ENCODE measurements at places on chromosomes 16 and 17. TPM values are rescaled to one million over a fixed set of nuclear protein-coding genes. Genes with fewer than 3 reads are reported as not detected.

DNA sequence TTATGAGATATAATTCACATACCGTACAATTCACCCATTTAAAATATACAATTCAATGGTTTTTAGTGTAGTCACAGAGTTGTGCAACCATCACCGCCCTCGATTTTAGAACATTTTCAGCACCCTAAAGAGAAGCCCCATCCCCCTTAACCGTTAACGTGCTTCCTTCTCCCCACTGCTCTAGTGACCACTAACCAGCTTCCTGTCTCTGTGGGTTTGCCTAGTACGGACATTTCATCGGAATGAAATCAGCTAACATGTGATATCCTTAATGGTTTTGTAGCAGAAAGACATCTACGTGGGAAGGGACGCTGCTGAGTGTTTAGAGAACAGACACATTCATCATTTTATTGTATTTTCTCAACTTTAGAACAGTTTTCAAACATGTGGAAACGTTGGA is 80.8 kb upstream of the HSBP1 start:
- H3K27ac ChIP-seq: no peak overlapping the region
- no peak overlapping the region for H3K4me3 ChIP-seq
- H3K27me3 ChIP-seq: no peaks in the 10 kb centered on the region
- no peak for DNase-seq

The CLEC18A gene
- total RNA-seq: 2.7 TPM

- peaks cover 45% of the 10 kb centered on the region for H3K4me1 ChIP-seq
- H3K27ac ChIP-seq: no peak overlapping the region
- DNase-seq: no peak
- no peak overlapping the region for H3K4me3 ChIP-seq
- H3K27me3 ChIP-seq: no peaks in the 10 kb centered on the region
- H3K36me3 ChIP-seq: no peaks in the 10 kb centered on the region
These were observed 46.9 kb downstream of the ZFHX3 start for GRCh38 chr16:73000907-73001521.

GRCh38 chr17:37844977-37845293 is 79.3 kb upstream of the TBC1D3K start:
- H3K27ac ChIP-seq: no peak overlapping the region
- peaks cover 8% of the 10 kb centered on the region for H3K4me1 ChIP-seq
- H3K27me3 ChIP-seq: peaks cover 5% of the 10 kb centered on the region
- no peaks in the 10 kb centered on the region for H3K36me3 ChIP-seq
- DNase-seq: no peak

The SULT1A2 gene
- 10.3 TPM for total RNA-seq

GRCh38 chr16:7373776-7374175 is 41.1 kb downstream of the RBFOX1 start:
- H3K36me3 ChIP-seq: no peaks in the 10 kb centered on the region
- H3K27me3 ChIP-seq: no peaks in the 10 kb centered on the region
- no peak for DNase-seq

The ABCA10 gene
- total RNA-seq: 9.8 TPM

The NPIPB6 gene
- not detected for total RNA-seq

DNA sequence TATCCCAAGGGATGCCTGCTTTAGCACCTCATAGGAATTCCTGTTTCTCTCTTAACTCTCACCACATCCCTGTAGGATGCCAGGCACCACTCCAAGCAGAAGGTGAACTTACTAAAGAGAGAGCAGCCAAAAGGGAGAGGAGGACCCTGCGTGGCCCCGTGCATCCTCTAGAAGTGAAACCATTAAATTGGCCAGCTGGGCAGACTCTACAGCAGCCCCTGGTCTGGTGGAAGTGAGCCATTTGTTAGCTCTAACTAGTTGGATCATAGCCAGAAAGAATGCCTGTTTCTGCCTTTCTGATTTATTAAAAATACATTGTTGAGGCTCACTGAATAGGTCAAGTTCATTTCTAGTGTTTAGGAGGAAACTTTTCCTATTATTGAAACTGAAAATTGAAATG is 22.3 kb downstream of the TMEM11 start:
- H3K27me3 ChIP-seq: no peaks in the 10 kb centered on the region
- DNase-seq: no peak
- H3K4me3 ChIP-seq: no peak overlapping the region
- peaks cover 1% of the 10 kb centered on the region for H3K4me1 ChIP-seq
- no peak overlapping the region for H3K27ac ChIP-seq

The TVP23A gene
- total RNA-seq: 0.24 TPM

The PRSS22 gene
- 15.3 TPM for total RNA-seq

The KRTAP3-1 gene
- total RNA-seq: not detected

DNA sequence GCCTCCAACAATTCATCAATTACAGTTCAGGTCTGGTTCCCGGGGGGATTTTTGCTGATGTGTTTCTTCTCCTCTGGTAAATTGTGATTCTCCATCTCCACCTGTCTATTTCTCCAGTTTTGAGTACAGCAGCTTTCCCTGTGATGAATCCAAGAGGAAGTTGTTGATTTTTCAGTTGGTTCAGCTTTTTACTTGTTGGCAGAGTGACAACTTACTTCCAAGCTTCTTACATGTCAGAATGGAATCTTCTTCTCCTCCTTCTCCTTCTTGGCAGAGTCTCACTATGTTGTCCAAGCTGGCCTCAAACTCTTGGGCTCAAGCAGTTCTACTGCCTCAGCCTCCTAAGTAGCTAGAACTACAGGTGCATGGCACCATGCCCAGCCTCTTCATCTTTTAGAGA is 33.4 kb upstream of the TMEM92 start:
- no peak for DNase-seq
- no peak overlapping the region for H3K4me3 ChIP-seq
- no peak overlapping the region for H3K27ac ChIP-seq
- H3K36me3 ChIP-seq: no peaks in the 10 kb centered on the region
- H3K4me1 ChIP-seq: no peaks in the 10 kb centered on the region
- H3K27me3 ChIP-seq: no peaks in the 10 kb centered on the region

GRCh38 chr17:1673041-1673785 is 11.5 kb downstream of the PRPF8 start:
- no peaks in the 10 kb centered on the region for H3K27me3 ChIP-seq
- no peak overlapping the region for H3K27ac ChIP-seq
- peaks cover 20% of the 10 kb centered on the region for H3K4me1 ChIP-seq
- H3K36me3 ChIP-seq: peaks cover 98% of the 10 kb centered on the region
- no peak overlapping the region for H3K4me3 ChIP-seq

The ZNF287 gene
- 5.2 TPM for total RNA-seq

- H3K27ac ChIP-seq: no peak overlapping the region
- no peaks in the 10 kb centered on the region for H3K27me3 ChIP-seq
- no peak for DNase-seq
- H3K4me1 ChIP-seq: no peaks in the 10 kb centered on the region
These were observed 108.4 kb downstream of the CDH13 start for GRCh38 chr16:82735186-82735585.

The KRTAP2-3 gene
- total RNA-seq: not detected

The FBXW10 gene
- total RNA-seq: 0.27 TPM

GRCh38 chr16:17518441-17518840 is 47.7 kb upstream of the XYLT1 start:
- no peaks in the 10 kb centered on the region for H3K36me3 ChIP-seq
- no peak for DNase-seq
- H3K27ac ChIP-seq: no peak overlapping the region
- no peak overlapping the region for H3K4me3 ChIP-seq
- H3K27me3 ChIP-seq: peaks cover 4% of the 10 kb centered on the region

GRCh38 chr16:11251525-11252481 is 4.2 kb downstream of the SOCS1 start:
- H3K27ac ChIP-seq: no peak overlapping the region
- H3K4me1 ChIP-seq: peaks cover 27% of the 10 kb centered on the region
- DNase-seq: no peak

The MAP3K3 gene
- total RNA-seq: 58.5 TPM

The CHST4 gene
- total RNA-seq: 0.27 TPM

GRCh38 chr16:48676836-48677235 is 66.9 kb upstream of the N4BP1 start:
- H3K27ac ChIP-seq: no peak overlapping the region
- DNase-seq: no peak
- no peaks in the 10 kb centered on the region for H3K4me1 ChIP-seq
- H3K4me3 ChIP-seq: no peak overlapping the region
- H3K36me3 ChIP-seq: no peaks in the 10 kb centered on the region
- no peaks in the 10 kb centered on the region for H3K27me3 ChIP-seq

GRCh38 chr16:80599466-80599865 is 58.7 kb downstream of the DYNLRB2 start:
- H3K36me3 ChIP-seq: peaks cover 8% of the 10 kb centered on the region
- no peaks in the 10 kb centered on the region for H3K4me1 ChIP-seq
- DNase-seq: no peak
- H3K4me3 ChIP-seq: no peak overlapping the region
- no peaks in the 10 kb centered on the region for H3K27me3 ChIP-seq

The UMOD gene
- not detected for total RNA-seq

DNA sequence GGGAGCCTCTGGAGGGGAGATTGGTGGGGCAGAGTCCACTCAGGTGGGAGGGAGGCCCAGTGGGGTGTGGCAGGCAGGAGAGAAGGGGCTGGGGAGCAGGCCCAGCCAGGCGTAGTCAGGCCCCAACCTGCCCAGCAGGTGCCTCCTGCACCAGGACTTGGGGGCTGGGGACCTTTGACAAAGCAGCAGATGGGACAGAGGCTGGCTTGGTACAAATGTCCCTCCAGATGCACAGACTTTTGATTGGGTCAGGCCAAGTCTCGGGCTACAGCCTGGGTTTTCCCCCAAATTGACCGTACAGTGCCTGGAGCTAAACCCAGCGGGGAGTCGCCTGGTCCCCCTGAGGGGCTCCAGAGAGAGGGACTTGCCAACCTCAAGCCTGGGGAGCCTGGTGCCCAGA is 411 bp downstream of the GGT6 start:
- no peak overlapping the region for H3K27ac ChIP-seq
- no peak for DNase-seq

- no peak overlapping the region for H3K4me3 ChIP-seq
- DNase-seq: no peak
- H3K4me1 ChIP-seq: peaks cover 31% of the 10 kb centered on the region
- H3K27ac ChIP-seq: peak overlapping the region; percentile 26
- H3K27me3 ChIP-seq: no peaks in the 10 kb centered on the region
These were observed 5.8 kb upstream of the GNA13 start for GRCh38 chr17:65062171-65062915.

DNA sequence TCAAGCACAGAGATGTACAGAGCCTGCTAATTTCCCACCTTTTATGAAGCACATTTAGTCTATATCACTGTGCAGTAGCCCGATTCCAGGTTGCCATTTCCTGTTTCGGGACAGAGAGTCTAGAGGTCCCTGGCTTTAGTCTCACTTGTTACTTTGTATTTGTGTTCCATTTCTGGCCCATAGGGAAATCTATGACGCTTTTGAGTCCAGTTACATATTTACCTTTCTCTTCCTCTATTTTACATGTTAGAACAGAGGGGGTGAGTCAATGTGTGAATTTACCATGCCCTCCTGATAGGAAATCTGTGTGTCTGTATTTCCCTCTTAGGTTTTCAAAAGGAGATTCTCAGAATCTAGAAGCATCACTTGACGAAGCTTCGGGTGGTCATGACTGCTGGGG is 227.1 kb upstream of the ZFHX3 start:
- no peaks in the 10 kb centered on the region for H3K27me3 ChIP-seq
- no peak overlapping the region for H3K27ac ChIP-seq
- H3K4me3 ChIP-seq: no peak overlapping the region
- H3K4me1 ChIP-seq: no peaks in the 10 kb centered on the region
- H3K36me3 ChIP-seq: no peaks in the 10 kb centered on the region

Data from lower lobe of right lung (tissue), 2 donors.